ENCODE measurements at places on chromosomes 6 and 20.
A peak's percentile ranks its signal among the peaks of the same experiment; 100 is the strongest.

DNA sequence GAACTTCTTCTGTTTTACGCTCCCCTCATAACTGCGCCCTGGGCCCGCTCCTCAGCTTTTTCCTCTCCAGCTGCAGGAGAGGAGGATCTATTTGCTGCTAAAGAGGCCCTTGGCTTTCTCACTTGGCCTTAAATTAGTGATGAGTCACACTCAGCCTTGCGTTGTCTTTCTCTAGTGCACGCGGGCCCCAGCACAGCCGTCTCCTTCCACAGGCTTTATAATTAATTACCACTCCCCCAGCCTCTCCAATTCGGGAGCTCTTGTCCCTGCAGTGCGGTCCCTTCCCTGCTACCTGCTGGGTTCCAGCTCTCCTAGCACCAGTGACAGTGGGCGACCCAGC is 25.2 kb downstream of the PACSIN1 start:
- no peak for DNase-seq

DNA sequence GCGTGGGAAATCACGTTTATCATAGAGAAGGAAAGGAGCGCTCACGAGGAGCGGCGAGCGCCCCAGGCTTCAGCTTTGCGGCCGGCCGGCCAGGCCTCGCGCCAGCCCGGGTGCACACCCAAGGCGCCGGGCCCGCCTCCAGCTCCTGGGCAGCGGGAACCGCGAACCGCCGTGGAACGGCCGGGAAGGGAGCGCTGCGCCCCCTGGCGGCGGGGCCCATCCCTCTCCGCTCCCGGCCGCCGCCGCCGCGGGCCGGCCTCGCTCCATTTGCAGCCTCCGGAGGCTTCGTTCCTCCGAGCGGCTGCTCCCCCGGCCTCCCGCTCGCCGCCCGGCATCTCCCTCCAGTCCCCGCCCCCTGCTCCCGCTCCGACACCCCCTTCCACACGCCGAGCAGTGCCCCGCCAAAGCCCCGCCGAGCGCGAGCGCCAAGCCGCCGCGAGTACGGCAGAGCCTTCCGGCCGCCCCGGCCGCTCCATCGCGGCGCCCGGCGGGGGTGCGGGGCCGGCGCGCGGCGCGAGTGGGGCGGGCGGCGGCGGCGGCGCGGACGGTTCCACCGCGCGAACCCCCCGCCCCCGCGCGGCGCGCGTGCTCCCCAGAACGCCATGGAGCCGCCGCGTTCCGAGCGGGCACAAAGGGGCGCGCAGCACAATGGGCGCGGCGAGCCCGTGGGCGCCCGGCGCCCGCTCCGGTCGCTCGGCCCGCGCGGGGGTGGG is 946 bp downstream of the BEND3 start:
- peak; percentile 73 for DNase-seq

- no peak for DNase-seq
Observed at GRCh38 chr6:134722200-134722870, 227.6 kb downstream of the ALDH8A1 start.

DNA sequence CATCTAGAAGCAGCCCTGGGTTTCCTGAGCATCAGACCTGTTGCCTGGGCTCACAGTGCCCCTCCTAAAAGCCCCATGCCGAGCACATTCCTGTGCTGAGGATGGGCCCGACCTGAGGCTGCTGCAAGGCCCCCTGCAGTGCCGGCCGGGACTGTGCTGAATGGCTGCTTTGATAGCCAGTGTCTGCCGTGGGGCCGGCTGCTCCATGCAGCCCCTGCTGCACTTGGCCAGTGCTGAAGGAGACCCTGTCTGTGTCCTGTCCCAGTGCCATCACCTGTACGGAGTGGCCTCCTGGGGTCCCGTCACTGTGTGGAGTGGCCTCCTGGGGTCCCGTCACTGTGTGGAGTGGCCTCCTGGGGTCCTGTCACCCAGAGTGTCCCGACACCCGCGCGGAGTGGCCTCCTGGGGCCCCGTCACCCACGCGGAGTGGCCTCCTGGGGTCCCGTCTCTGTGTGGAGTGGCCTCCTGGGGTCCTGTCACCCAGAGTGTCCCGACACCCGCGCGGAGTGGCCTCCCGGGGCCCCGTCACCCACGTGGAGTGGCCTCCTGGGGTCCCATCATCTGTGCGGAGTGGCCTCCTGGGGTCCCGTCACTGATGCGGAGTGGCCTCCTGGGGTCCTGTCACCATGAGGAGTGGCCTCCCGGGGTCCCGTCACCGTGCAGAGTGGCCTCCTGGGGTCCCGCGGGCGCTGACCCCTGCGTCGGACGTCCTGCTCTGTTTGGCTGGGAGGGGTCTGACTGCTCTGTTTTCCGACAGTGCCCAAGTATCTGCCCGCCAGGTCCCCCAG is 7.0 kb downstream of the COL9A3 start:
- DNase-seq = no peak

DNA sequence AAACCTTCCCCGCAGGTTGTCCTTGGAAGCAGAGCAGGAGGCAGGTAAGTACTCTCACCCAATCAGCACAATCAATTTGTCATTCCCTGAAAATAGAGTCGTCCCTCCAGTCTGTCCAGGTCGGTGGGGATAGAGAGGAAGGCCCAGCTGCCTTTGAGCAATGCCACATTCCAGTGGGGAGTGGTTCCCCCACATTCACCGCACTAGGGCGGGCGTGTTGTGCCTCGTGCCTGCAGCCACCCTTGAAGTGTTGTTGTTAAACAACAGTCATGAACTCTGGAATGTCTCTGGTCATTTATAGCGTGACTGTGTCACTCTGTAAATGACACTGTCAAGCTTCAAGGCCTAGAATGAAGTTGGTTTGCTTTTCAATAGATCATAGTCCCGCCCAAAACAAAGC is 33.4 kb downstream of the PRDM1 start:
- DNase-seq = no peak

DNA sequence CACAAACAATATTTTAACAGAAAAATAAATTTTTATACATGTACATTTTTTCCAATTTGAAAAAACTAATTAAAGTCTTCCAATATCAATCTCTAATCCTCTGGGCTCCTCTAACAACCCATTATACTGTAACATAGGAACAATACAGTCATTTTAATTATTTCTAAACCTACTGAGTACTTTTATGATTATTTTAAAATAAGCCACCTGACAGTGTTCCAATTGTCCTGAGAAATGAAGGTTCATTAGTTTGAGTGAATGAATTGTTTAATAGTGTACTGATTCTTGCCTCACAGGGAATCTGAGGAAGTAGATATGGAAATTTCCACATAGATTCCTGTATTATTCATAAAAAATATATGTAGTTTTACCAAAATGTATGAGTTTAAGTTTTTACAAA is 123.1 kb upstream of the EYS start:
- no peak for DNase-seq

DNA sequence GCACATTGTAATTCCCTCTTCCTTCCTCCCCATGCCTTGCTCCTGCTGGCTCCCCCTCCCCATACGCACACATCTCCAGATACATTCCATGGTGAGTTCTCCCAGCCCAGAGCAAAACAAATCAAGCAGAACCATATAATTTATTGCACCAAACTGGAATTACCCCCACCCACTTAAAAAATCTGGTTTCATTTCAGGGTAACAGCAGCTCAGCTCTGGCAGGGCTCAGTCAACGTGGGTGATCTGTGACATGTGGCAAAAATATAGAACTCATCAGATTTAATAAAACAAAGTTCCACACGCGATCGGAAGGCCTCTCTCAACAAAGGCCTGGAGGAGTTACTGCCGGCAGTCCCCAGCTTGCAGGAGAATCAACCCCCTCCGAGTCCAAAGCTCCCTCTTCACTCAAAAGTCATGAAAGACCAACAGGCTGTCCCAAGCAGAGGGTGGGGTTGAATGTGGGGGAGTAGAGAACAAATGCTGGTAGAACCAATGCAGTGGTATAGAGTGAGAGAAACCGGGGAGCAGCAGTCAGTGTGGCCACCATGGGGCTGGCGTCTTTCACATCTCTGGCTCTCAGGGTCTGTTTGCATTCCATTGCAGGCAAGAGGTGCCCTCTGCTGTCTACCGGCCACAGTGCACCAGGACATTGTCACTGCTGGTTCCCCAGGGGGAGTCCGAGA is 323.3 kb upstream of the NT5E start:
- no peak for DNase-seq

GRCh38 chr6:14987490-14987889 is 258.4 kb upstream of the JARID2 start:
- no peak for DNase-seq

DNA sequence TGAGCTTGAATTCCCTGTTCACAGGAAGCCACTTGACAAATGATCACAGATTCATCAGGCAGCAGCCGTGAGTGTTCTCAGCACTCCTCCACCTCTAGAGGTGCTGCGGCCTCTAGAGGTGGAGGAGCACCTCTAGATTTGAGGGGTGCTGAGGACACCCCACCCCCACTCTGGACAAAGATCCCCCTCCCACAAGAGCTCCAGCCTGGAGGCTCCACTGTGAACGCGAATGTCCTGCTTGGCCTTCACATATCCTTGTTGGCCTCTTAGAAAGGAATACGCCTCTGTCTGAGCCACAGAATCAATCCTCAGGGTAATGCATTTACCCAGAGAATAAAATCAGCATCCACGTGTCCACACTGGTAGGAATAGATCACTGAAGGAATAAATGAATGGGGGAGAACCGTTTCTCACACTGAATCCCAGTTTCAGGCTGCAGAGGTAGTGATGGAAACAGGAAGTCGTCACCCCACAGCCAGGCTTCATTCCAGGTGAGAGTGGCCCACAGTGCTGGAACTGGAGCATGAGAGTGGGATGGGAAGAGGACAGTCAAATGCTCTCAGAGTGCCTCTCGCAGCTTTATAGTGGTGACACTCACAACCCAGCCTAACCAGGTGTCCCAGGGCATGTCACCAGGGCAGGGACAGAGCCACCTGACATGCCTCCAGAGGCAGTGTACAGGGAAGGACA is 16.6 kb downstream of the NPEPL1 start:
- no peak for DNase-seq
